ENCODE measurements at places on chromosomes 3 and 15.

GRCh38 chr3:172316758-172317157 is 131.5 kb downstream of the GHSR start:
- DNase-seq = no peak

- DNase-seq = no peak
Observed at GRCh38 chr3:27726240-27726639, 4.1 kb upstream of the EOMES start.

DNA sequence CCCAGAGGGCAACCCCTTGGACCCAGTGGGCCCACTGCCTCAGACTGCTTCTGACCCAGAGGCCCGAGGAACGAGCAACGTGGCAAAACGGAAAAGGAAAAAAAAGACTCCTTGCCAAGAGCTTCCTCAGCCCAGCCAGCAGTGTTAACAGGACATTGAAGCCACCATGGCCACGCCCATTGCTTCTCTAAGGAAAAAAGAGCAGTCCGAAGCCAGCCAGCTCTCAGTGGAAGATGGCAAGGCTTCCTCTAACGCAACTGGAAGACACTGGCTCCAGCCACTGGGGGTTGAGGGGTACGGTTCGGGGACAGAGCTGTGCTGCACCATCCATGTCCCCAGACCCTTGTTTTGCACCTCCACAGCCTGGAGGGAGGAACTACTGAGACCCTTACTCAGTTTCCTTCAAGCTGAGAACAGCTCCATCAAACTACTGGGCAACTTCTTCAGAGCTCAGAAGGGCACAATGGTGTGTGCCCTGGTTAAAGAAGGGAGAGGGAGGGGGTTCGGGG is 10.7 kb downstream of the BMF start:
- DNase-seq = no peak

DNA sequence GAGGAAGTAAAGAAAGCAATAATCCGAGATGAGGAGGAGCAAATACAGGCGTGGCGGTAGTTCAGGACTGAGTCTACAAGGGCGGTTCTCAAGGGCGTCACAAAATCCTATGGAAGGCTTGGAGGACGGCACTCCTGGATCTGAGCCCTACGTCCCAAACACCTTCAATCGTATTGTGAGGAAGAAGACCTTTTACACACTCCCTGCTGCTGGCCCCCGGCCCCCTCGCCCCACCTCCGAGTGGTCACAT is 747 bp downstream of the PLD1 start:
- no peak for DNase-seq

- DNase-seq = no peak
Observed at GRCh38 chr3:174097686-174098085, 700.1 kb downstream of the NLGN1 start.

GRCh38 chr3:25686766-25687165 is 22.1 kb upstream of the TOP2B start:
- no peak for DNase-seq

GRCh38 chr3:11820531-11821041 is 26.1 kb downstream of the TAMM41 start:
- no peak for DNase-seq

Data from NCI-H1930 (cell line).